ENCODE measurements at places on chromosomes 16 and 17.

DNA sequence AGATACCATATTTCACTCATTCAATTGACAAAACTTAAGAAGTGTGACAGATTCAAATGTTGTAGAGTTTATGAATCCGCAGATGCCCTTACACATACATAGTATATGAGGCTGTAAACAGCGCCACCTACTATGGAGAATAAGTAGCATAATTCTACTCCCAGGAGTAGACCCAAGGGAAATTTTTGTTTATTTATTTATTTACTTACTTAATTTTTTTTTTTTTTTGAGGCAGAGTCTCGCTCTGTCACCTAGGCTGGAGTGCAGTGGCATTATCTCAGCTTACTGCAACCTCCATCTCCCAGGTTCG is 35.5 kb downstream of the GAN start:
- no peak for DNase-seq

GRCh38 chr16:8342276-8342675 is 248.0 kb downstream of the TMEM114 start:
- DNase-seq, result no peak

DNA sequence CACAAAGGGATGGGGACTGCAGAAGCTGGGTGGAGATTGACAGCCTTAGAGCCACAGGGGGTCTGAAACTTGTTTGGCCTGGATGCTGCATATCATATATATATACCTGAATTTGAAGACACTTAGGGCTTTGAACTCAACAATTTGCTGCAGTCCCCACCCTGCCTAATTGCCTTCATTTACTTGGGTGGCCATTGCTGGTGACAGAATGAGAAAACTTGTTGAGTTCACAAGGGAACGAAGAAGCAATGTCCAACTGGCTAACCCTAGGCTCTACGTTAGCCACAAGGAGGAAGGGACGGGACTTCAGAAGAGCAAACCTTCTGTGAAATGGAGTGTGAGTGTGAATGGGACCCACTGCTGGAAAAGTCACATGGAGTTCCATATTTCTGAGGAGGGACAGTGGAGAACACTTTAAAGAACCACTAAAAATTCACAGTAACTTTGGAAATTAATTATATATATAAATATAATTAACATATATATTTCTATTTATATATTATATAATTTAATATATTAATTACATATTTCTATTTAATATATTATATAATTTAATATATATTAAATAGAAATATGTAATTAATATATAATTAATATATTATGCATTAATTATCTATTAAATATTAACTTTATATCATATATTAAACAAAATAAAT is 215.3 kb upstream of the SOX9 start:
- no peak for DNase-seq

DNA sequence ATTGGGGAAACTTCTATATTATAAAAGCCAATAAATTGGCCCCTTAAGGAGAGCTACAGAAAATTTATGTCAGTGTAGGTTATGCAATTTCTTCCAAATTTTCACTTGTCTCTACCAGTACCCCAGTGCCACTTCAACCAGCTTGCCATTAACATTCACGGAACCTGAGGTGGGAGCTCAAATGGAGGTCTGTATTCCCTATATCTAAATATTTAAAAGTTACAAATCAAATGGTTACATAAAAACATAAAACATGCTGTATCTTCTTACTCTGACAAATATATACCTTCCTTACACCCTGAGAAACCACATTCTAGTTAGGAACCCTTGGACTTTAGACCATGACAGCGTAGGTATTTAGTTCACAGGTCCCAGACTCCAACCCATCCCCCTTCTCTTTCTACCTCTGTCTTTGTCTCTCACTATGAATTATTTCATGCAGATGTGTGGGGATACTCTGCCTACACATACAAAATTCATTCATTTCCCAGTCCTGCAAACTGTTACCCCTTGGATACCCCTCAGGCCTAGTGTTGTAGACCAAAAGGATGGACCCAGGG is 127.8 kb upstream of the PMFBP1 start:
- no peak for DNase-seq

- no peak for DNase-seq
Measured at GRCh38 chr16:56871172-56871593, 6.2 kb downstream of the SLC12A3 start.

- no peak for DNase-seq
Measured at GRCh38 chr17:81391293-81391935, 3.8 kb upstream of the BAHCC1 start.

GRCh38 chr17:82350182-82351030 is 8.6 kb upstream of the TEX19 start:
- no peak for DNase-seq

DNA sequence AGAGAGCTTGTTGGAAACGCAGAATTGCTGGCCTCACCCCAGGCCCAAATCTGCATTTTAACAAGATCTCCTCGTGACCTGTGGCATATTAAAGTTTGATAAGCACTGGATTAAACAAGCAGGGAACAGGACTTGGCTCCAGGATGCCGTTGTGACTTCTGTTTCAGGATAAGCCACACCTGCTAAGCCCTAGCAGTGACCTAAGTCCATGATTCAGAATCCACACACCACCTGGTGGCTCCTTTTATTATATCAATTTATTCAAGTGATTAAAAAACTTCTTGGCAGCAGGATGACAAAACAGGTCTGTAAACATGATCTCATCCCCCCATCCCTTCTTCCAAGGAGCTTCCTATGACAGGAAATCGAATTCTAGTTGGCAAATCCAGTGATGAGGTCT is 9.1 kb downstream of the NAGPA start:
- no peak for DNase-seq

- DNase-seq, result no peak
Measured at GRCh38 chr16:88700322-88700635, 5.9 kb downstream of the RNF166 start.

DNA sequence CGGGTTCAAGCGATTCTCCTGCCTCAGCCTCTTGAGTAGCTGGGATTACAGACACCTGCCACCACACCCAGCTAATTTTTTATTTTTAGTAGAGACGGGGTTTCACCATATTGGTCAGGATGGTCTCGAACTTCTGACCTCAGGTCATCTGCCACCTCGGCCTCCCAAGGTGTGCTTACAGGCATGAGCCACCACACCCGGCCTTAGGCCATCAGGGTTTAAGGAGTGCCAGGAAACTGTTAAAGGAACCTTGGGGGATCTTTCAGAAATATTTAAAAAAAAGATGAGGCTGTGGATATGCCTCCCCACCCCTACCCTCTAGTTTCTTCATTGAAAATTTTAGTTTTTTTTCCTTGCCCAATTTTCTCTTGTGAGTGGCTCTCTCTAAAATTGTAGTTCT is 31.4 kb upstream of the UBE2G1 start:
- no peak for DNase-seq

GRCh38 chr16:85350973-85351372 is 238.7 kb upstream of the CIBAR2 start:
- peak; percentile 95 for DNase-seq

- peak; percentile 23 for DNase-seq
Measured at GRCh38 chr16:10114409-10114808, 67.8 kb downstream of the GRIN2A start.

GRCh38 chr17:2925011-2925410 is 128.8 kb downstream of the RAP1GAP2 start:
- DNase-seq, result no peak

GRCh38 chr16:89315791-89316581 is 98.5 kb downstream of the ZNF778 start:
- peak; percentile 51 for DNase-seq

GRCh38 chr16:10086620-10087019 is 95.6 kb downstream of the GRIN2A start:
- no peak for DNase-seq

GRCh38 chr17:1486802-1487695 is 5.4 kb downstream of the MYO1C start:
- DNase-seq, result peak; percentile 47

DNA sequence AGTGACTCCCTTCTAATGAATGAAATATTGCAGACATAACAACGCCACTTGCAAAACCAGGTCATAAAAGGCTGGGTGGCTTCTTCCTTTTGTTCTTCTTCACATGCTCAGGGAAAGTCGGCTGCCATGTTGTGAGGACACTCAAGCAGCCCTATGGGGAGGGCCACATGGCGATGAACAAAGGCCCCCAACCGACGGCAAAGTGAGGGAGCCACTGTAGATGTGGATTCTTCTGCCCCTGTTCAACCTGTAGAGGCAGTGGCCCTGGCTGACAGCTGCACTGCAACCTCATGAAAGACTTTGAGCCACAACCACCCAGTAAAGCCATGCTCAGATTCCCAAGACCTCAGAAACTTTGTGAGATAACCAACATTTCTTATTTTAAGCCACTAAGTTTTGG is 203.5 kb upstream of the TNRC6C start:
- no peak for DNase-seq

GRCh38 chr17:42748908-42749798 is 4.3 kb upstream of the EZH1 start:
- no peak for DNase-seq

- DNase-seq, result no peak
Measured at GRCh38 chr16:78399384-78399783, 299.9 kb downstream of the WWOX start.

DNA sequence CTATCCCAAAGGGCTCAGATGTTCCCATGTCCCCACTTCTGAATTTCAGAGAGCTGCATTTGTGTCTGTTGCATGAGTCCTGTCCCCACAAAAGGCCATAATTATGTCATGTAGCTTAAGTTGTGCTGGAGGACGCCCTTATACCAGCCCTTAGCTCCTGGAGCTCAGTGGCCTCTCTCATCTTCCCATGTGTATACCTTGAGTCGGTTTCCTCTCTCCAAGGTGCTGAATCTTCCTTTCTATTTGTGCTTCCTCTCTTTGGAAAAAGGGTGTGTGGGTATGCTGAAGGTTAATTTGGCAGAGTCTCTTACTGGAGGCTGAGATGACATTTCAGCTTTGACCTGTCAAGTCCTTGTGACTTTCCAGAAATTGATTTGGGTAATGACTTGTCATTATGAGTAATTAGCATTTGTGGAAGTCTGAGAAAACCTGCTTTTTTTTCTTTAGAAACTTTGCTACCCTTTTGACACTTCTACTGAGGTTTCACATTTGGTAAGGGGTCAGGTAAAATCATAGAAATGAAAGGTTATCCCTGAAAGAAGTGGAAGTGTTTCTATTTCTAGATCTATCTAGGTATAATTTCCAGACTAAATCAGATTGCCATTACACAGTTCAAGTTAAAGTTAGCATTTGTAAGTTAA is 185.4 kb downstream of the ABCC12 start:
- DNase-seq, result no peak

DNA sequence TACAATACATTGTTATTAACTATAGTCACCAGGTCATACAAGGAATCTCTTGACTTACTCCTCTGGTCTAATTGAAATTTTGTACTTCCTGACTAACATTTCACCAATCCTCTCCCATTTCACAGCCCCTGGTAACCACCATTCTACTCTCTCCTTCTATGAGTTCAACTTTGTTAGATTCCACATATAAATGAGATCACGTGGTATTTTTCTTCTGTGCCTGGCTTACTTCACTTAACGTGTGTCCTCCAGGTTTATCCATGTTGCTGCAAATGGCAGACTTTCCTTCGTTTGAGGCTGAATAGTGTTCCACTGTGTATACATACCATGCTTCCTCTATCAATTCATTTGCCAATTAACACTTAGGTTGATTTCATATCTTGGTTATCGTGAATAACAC is 128.5 kb downstream of the CHD9NB start:
- no peak for DNase-seq

DNA sequence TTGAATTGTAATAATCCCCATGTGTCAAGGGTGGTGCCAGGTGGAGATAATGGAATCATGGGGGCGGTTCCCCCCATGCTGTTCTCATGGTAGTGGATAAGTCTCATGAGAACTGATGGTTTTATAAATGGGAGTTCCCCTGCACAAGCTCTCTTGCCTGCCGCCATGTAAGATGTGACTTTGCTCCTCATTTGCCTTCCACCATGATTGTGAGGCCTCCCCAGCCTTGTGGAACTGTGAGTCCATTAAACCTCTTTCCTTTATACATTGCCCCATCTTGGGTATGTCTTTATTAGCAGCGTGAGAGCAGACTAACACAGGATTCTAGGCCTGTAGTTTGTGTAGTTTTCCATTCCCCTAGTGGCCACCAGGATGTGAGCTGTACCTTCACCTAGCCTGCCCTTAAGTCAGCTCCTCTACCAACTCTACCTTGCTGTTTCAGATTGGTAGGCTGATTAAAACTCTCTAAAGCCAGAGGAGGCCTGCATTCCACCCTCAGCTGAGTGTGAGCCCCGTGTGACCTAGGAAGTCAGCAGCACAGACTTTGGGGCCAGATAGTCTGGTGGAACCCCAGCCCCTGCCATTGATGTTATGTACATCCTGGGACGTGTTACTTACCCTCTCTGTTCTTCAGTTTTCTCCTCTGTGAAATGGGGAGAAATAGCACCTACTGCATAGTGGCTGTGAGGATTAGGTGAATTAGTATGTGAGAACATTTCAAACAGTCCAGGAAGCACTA is 252.4 kb upstream of the CACNG5 start:
- DNase-seq, result no peak

DNA sequence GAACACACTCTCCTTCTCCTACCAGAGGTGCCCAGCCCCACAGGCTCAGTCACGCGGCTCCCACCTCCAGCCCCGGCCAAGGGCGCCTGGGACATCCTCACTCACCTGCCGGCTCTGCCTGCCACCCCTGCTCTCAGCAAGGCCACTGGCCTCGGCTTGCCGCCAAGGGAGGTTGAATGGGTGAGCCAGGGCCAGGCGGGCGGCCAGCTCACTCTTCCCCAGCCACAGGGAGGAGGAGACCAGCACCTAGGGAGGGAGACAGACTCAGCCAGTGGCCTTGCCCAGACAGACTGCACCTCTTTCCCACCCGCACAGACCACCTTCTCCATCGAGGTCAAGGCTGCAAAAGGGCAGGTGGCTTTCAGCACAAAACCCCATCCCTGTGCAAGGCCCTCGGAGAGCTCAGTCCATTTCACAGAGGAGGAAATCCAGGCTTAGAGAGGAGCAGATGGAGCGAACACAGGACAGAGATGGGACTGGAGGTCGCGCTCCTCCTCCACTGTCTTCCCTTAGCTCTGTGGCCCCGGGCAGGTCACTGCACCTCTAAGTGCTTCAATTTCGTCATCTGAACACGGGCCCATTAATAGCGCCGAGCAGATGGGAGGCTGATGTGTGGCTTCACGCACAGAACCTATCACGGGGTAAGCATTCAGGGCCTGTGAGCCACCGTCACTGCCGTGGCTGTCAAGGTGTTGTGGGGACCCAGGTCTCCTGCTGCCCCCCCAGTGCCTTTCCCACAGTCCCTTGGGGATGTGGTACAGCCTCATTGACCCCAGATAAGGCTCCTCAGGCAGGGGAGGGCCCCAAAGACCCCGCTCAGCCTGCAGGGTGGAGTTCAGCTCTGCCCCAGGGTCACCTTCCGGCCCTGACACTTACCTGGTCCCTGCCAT is 56.1 kb downstream of the RMI2 start:
- no peak for DNase-seq

GRCh38 chr16:78310990-78311561 is 211.6 kb downstream of the WWOX start:
- DNase-seq, result no peak

Measured in Ammon's horn (tissue), 1 donor.